Activated CD8-positive, alpha-beta memory T cell treated with anti-CD3 and anti-CD28 coated beads for 48 hours (primary cell): ENCODE measurements at places on chromosomes 3 and 15.

GRCh38 chr3:194314388-194315068 is 36.6 kb downstream of the CPN2 start:
- DNase-seq = no peak

GRCh38 chr3:45477041-45477725 is 88.8 kb downstream of the LARS2 start:
- DNase-seq = no peak

- DNase-seq = no peak
Observed at GRCh38 chr3:182436547-182436946, 356.8 kb upstream of the ATP11B start.

DNA sequence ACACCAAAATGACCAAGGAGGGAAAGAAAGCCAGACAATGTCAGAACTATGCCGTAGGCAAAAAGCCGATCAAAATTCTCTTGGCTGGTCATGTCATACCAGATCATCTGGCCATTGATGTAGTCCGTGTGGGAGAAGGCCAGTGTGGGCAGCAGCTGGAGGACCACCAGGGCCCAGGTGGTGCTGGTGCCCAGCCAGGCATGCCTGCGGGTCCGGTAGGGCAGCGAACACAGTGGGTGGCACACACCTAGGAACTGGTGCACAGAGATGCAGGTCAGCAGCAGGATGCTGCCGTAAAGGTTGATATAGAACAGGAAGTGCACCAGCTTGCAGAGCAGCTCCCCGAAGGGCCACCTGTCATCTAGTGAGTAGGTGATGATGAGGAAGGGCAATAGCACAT is 39.5 kb downstream of the MFSD1 start:
- DNase-seq = no peak

GRCh38 chr3:131723343-131723742 is 220.6 kb upstream of the MRPL3 start:
- no peak for DNase-seq
